A549 treated with GW870086 at 1 μM for 4 hours (cell line): ENCODE measurements at places on chromosomes 3 and 15. TPM values are rescaled to one million over a fixed set of nuclear protein-coding genes. Genes with fewer than 3 reads are reported as not detected.

The UBAP1L gene
- 0.61 to 0.85 TPM (median 0.65 TPM) in 5 replicates for total RNA-seq

The CLDN1 gene
- total RNA-seq = 18.5 to 23.3 TPM (median 21.3 TPM) in 5 replicates

The TMC3 gene
- not detected in 5 replicates for total RNA-seq

The RGMA gene
- total RNA-seq = 0.17 to 0.69 TPM (median 0.27 TPM) in 5 replicates

The MAP2K5 gene
- 9.3 to 10.9 TPM (median 10.1 TPM) in 5 replicates for total RNA-seq

The USP50 gene
- 0.24 TPM in 1 of 5 replicates, not detected in the others for total RNA-seq

The SPTSSB gene
- total RNA-seq = 0.10 TPM in 1 of 5 replicates, not detected in the others

The PATL2 gene
- 0.10 to 0.24 TPM (median 0.13 TPM) in 4 of 5 replicates, not detected in the other for total RNA-seq

The GPR62 gene
- total RNA-seq = not detected in 5 replicates

The CNTN4 gene
- total RNA-seq = not detected in 5 replicates

The B2M gene
- 414 to 543 TPM (median 447 TPM) in 5 replicates for total RNA-seq

The GTF2E1 gene
- 9.7 to 17.7 TPM (median 14.0 TPM) in 5 replicates for total RNA-seq

The ANKRD63 gene
- total RNA-seq = 0.25 to 0.41 TPM (median 0.37 TPM) in 5 replicates

The ACKR2 gene
- total RNA-seq = 0.08 to 0.10 TPM in 2 of 5 replicates, not detected in the others

The GOLGA8G gene
- total RNA-seq = not detected in 5 replicates

The PRKCD gene
- 28.0 to 35.2 TPM (median 31.3 TPM) in 5 replicates for total RNA-seq

The XRN1 gene
- total RNA-seq = 3.3 to 4.8 TPM (median 4.7 TPM) in 5 replicates

The TEX9 gene
- total RNA-seq = 4.1 to 5.6 TPM (median 4.7 TPM) in 5 replicates

The NMNAT3 gene
- 1.2 to 2.3 TPM (median 1.6 TPM) in 5 replicates for total RNA-seq

The WDR76 gene
- 11.6 to 13.7 TPM (median 12.7 TPM) in 5 replicates for total RNA-seq

The MYO5A gene
- total RNA-seq = 19.6 to 30.5 TPM (median 25.8 TPM) in 5 replicates

The GOLGA6L10 gene
- total RNA-seq = 0.33 to 0.56 TPM (median 0.50 TPM) in 5 replicates

The FBXO40 gene
- not detected in 5 replicates for total RNA-seq

The SOX14 gene
- not detected in 5 replicates for total RNA-seq

The HGD gene
- total RNA-seq = 16.9 to 24.4 TPM (median 18.2 TPM) in 5 replicates

The XIRP1 gene
- 0.15 to 0.35 TPM (median 0.25 TPM) in 5 replicates for total RNA-seq

The TRIM42 gene
- not detected in 5 replicates for total RNA-seq

The ASB14 gene
- total RNA-seq = not detected in 5 replicates

The GP9 gene
- not detected in 5 replicates for total RNA-seq

The CCDC54 gene
- not detected in 5 replicates for total RNA-seq

The CEMIP gene
- total RNA-seq = 1.3 to 1.7 TPM (median 1.4 TPM) in 5 replicates

The ROPN1B gene
- total RNA-seq = not detected in 5 replicates

The PRICKLE2 gene
- total RNA-seq = 2.2 to 2.9 TPM (median 2.4 TPM) in 5 replicates

The REC114 gene
- not detected in 5 replicates for total RNA-seq

The CELF6 gene
- 0.11 to 0.24 TPM (median 0.16 TPM) in 5 replicates for total RNA-seq

The TBC1D23 gene
- 9.7 to 15.3 TPM (median 12.7 TPM) in 5 replicates for total RNA-seq

The SYNPR gene
- not detected in 5 replicates for total RNA-seq

The DGKG gene
- 6.0 to 12.7 TPM (median 8.7 TPM) in 5 replicates for total RNA-seq

The ZNF860 gene
- 1.3 to 1.5 TPM (median 1.4 TPM) in 5 replicates for total RNA-seq

The LDHAL6B gene
- total RNA-seq = not detected in 5 replicates
